ENCODE measurements at places on chromosomes 7 and 10. TPM values are rescaled to one million over a fixed set of nuclear protein-coding genes. Genes with fewer than 3 reads are reported as not detected.

Gene NPSR1
- total RNA-seq: not detected

Gene C10orf105
- 0.04 TPM for total RNA-seq

Gene IGFBP1
- not detected for total RNA-seq

Gene POLR2J2
- 8.2 TPM for total RNA-seq

Gene LRRC17
- total RNA-seq: not detected

Gene FBXL13
- total RNA-seq: 0.62 TPM

Gene IRF5
- total RNA-seq: 7.1 TPM

Gene THSD7A
- total RNA-seq: not detected

Gene EBF3
- not detected for total RNA-seq

Gene NRCAM
- 0.74 TPM for total RNA-seq

Gene NUPR2
- not detected for total RNA-seq

Gene FAM25G
- not detected for total RNA-seq

Gene NEURL1
- total RNA-seq: 1.6 TPM

Gene LIPN
- total RNA-seq: not detected

Measured in CD8-positive, alpha-beta memory T cell (primary cell).